Kasumi-1 (cell line): ENCODE measurements at places on chromosomes 12 and 14.

DNA sequence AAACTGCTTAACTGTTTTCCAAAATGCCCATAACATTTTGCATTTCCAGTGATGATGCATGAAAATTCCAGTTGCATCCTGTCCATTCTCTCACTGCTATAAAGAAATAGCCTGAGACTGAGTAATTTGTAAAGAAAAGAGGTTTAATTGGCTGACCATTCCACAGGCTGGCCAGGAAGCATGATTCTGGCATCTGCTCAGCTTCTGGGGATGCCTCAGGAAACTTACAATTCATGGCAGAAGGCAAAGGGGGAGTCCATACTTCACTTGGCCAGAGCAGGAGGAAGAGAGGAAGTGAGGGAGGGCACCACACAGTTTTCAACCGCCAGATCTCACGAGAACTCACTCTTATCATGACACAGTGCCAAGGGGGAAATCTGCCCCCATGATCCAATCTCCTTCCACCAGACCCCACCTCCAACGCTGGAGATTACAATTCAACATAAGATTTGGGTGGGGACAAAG is 18.2 kb upstream of the CLEC2D start:
- DNase-seq, result no peak

DNA sequence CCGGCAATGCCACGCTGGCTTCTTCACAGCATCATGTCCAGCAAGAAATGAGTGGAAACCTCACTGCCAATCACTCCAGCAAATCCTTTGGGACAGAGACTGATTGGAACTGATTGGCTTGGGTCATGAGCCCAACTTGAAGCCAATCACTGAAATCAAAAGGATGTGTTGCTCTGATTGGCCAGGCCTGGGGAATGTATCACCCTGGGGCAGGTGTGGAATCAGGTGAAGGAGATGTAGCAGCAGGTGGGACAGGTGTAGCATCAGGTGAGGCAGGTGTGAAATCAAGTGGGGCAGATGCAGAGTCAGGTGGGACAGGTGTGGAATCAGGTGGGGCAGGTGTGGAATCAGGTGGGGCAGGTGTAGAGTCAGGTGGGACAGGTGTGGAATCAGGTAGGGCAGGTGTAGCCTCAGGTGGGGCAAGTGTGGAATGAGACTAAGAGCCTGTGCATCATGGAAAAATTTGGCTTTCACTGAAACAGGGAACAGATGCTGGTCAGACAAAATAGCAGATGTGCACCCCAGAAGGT is 206.4 kb downstream of the SLC15A4 start:
- no peak for DNase-seq

DNA sequence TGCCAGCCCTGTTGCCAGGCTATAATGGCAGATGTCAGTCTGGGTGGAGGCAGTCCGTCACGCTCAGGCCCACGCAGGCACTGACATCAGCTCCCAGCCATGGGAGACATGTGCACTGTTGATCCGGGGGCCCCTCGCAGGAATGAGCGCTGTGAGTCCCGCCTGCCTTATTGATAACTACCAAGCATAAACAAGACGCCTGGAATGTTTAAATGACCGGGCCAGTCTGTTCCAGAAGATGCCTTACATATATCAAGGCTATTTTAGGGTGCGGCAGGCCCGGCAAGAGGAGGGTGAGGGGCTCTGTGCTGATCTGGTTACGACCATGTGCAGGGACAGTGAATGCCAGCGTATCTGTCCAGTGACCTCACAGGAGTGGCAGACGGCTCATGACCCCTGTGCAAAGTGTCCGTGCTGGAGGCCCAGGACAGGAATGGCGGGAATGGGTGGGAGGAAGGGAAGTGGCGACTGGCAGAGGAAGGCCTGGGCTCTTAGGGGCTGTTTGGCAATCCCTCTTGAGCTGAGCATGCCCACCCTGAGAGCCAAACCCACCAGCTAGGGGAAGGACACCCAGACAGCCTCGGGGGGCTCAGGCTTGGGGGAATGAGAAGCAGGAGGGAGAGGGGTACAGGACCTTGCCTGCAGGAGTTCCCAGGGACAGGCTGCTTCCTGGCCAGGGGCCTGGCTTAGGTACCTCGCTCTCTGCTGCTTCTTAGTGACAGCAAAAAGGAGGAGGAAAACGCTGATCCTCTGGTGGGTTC is 49.3 kb downstream of the DLK1 start:
- DNase-seq, result no peak

DNA sequence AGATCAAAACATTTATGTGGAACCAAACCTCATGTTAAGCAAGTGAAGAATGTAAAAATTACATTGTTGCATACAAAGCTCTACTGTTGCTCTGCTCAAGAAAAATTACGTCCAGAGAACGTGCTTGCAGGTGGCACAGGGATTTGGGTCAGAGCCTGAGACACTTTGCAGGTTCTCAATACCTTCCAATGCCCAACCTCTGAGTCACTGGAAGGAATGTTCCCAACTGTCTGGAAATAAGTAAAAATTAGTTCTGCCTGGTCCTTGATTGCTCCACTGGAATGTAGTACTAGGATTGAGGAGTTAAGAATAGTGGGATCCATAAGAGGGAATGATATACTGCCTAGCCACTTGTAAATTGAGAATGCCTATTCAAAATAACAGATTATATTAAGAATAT is 2.8 kb upstream of the IFNG start:
- no peak for DNase-seq

GRCh38 chr14:36113341-36113740 is 63.2 kb downstream of the PTCSC3 start:
- no peak for DNase-seq

DNA sequence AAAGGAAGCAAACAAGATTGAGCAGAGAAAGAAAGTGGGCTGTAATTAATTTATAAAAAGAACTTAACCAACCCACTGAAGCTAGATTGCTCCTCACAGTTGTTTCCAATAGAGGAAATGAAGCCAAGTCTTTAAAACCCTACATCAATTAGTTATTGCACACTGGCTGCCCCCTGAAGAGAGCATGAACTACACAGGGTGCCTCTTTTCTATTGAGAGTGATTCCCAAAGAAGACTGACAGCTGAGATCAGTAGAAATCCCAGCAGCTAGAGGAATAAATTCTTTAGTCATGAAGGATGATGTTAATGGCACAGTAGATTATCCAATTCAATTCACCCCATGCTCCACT is 8.6 kb upstream of the USP15 start:
- no peak for DNase-seq

- DNase-seq, result no peak
These were observed 148.6 kb downstream of the FBXL14 start for GRCh38 chr12:1445807-1446206.

GRCh38 chr14:103408491-103409155 is 23.4 kb downstream of the MARK3 start:
- DNase-seq, result no peak

DNA sequence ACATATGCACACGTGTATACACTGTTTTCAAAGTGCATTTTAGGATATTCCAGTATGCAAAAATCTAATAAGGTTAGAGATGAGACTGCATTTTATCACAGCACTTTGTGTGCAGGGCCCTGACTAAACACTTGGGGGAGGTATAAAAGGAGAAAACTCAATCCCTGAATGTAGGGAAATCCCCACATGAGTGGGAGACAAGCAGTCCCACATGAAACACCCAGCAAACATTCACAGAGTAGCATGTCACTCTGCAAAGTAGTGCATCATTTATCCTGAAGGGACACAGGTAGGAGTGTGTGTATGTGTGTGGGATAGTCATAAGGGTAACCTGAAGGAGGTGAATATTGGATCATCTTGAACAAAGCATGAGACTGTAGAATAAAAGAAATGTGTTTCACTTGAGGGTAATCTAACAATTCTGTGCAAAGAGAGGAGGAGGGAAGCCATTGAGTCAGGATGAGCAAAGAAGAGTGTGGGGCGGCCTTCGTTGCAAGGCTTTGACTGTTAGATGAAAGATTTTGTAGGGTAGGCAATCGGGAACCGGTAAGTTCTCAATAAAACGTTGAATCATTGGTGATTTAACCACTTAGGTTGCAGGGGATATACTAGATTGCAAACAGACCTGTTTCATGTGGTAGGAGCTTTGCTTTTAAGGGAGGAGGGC is 2.9 kb downstream of the PRPF40B start:
- no peak for DNase-seq

- DNase-seq, result no peak
These were observed 214.2 kb downstream of the SUDS3 start for GRCh38 chr12:118590406-118591150.

- no peak for DNase-seq
These were observed 22.7 kb upstream of the ZFP36L1 start for GRCh38 chr14:68815298-68816182.

- no peak for DNase-seq
These were observed 27.7 kb downstream of the CEP170B start for GRCh38 chr14:104892531-104893434.

DNA sequence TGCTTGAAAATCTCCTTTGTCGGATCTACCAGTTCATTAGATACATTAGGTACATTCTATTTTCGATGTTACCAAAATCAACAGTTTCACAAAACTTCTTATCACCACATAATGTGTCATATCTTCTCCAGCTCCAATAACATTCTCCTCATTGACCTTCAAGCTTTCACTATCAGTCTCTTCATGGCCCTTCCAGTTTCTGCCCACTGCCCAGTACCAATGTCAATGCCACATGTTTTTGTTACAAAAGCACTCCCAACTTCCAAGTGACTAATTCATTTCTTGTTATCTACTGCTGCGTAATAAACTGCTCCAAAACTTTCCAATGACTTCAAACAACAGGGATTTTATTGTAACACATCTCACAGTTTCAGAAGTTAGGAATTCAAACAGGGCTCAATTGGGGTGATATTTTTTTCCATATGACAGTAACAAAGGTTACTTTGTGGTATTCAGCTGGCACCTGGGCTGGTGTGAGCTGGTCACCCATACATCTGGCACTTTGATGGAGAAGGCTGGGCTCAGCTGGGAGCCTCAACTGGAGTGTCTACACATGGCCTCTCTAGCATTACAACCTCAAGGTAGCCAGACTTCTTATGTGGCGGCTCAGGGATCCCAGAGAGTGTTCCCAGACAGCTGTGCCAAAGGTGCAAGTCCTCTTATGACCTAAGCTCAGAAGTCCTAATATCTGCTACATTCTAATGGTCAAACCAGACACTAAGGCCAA is 6.1 kb downstream of the OR5AU1 start:
- no peak for DNase-seq

GRCh38 chr12:110936367-110937103 is 16.2 kb upstream of the MYL2 start:
- no peak for DNase-seq

GRCh38 chr12:43891856-43892574 is 56.1 kb downstream of the TMEM117 start:
- no peak for DNase-seq

DNA sequence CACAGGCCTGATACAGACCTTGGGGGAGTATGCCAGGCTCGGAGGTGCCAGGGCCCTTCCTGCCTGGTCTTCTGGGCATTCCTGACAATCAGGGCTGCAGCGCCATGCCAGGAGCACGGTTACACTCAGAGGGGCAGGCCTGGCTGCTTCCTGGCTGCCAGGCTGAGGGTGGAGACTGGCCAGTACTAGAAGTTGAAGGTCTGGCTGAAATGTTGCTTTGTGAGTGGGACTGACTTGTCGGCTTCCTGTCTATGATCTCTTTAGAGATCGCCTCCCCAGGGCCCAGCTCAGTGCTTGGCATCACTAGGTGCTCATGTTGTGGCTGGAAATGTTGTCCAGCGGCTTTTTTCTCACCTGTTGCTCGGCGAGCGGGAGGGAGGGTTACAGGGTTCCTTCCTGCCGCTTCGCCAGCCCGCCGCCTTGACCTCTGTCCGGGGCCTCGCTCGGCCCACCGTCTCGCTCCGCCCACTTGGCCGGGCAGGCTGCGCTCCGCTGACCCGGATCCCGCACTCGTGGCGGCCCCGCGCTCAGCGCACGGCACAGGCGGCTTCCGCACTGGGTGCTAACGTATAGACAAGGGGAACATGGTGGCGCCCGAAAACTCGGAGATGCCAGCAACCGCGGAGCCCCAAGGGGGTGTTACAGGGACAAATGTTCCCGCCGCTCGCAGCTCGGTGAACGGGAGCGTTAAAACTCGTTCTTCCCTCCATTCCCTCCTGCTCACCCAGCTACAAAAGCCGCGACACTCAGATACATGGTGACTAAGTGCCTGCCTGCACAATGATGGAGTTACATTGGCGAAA is 32.6 kb downstream of the PAPLN start:
- no peak for DNase-seq
